HuH-7.5 (cell line): ENCODE measurements at places on chromosomes 13 and 19.

GRCh38 chr13:89832827-89833226, 1514.7 kb upstream of the MIR17HG start:
- DNase-seq = no peak

GRCh38 chr13:52767949-52768516, 28.4 kb upstream of the CNMD start:
- no peak for DNase-seq

DNA sequence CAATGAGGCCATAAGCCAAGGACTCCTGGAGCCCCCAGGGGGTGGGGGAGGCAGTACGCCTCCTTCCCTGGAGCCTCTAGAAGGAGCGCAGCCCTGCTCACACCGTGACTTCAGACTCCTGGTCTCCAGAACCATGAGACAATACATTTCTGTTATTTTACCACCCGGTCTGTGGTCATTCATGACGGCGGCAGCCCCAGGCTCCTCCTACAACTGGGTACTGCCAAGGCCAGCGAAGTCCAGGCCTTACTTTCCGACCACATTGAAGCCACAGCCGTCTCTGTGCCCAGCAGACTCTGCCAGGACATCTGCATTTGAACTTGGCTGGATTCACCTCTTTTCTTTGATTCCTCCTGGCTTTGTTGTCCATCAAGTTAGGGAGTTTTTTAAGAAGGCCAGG, 10.5 kb downstream of the GNG7 start:
- no peak for DNase-seq

DNA sequence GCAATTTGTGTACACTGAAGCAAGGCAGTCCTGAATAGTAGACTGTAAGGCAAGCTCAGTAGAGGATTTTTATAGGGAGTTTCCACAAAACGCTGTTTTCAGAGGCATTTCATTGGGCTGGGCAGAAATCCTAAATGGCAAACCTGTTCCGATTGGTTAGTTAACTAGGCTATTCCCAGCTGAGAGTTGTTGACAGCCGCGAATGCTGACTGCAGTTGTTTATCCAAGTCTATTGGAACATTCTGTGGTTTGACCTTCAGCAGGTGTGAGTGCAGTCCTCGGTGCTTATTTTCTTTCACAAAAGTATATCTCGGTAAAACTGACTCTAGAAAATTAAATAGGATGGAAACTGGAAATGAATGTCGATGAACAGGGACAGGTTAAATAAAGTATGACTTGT, 45.4 kb downstream of the TPT1 start:
- DNase-seq = no peak

- DNase-seq = no peak
Observed at GRCh38 chr13:40024967-40025714, 369.7 kb downstream of the COG6 start.

- DNase-seq = no peak
Observed at GRCh38 chr13:84481958-84482357, 599.7 kb upstream of the SLITRK1 start.

GRCh38 chr19:46497773-46498172, 2.1 kb upstream of the PNMA8B start:
- DNase-seq = no peak

GRCh38 chr19:18282021-18282787, 782 bp upstream of the JUND start:
- DNase-seq = no peak

DNA sequence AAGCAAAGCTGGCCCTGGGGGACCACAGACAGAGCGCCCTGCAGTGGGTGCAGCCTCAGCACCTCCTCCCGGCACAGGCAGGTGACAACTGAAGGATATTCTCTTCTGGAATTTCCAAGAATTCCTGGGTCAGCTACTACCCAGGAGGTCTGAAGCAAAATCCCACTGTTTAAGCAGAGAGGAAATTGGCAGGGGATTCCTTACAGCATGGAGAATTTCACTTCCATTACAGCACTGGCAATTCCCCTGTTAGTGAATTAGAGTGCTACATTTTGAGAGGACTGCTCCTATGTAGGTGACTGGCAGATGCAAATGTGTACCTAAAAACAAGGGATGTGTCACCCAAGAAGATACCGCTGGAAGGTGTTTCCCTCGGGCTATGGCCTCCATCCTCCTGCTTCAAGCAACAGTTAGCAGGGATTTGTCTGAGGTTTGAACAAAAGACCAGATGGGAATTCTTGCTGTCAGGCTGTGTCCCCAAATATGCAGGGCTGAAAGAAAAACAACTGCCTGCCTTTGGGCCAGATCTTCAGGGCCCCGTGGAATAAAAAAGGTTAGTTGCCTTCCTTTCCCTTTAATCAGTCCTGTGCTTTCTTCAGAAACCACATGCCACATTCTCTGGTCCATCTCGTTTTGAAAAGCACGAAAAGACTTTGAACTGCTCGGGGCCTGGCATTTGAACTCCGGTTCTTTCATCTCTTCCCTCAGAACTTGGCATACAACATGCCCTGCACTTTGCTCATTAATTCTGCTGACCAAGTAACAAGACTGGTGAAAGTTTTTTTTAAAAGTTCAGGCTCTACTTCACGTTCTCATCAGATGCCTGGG, 296.4 kb downstream of the DNAJC15 start:
- DNase-seq = no peak

GRCh38 chr19:33150852-33151518, 19.1 kb downstream of the WDR88 start:
- DNase-seq = no peak

GRCh38 chr13:94640721-94641120, 39.1 kb downstream of the GPR180 start:
- no peak for DNase-seq

DNA sequence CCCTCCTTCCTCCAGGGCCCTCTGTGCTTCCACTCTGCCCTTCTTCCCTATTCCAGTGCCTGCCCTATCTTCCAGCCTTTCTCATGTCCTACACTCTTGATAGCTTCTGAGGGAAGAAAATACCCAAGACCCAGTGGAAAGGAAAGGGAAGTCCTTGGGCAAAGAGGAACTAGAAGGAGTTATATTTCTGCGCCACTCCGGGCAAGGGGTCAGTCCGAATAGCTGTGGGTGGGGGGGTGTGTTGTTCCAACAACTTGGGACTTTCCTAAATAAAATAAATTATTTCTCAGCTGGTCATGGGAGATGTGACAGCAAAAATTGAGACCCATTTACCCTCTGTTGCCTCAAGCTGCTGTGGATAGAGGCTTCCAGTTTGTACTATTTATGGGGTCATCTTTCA, 23.2 kb downstream of the CABP5 start:
- no peak for DNase-seq

GRCh38 chr19:58572026-58572817, 913 bp downstream of the MZF1 start:
- no peak for DNase-seq

DNA sequence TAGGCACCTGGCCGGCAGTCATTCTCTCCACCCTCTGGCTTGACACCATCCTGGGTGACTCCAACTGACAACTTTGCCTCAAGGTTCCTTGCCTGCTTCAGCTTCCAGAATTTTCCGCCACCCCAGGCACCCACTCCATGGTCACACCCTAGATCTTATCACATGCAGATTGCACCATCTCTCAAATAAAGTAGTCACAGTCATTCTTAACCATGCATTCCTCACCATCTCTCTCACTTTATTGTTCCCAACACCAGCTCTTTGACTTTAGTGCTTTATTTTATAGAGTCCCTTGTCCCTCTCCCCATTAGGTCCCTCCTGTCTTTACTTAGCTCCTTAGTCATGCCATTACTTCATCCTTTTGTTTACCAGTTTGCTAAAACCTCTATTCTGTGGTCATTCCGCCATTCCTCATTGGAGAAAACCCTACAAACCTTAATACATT, 351.7 kb downstream of the SPRY2 start:
- no peak for DNase-seq

GRCh38 chr13:24747248-24748060, 16.5 kb upstream of the RNF17 start:
- DNase-seq = no peak

- no peak for DNase-seq
Observed at GRCh38 chr13:75391432-75392100, 90.4 kb downstream of the TBC1D4 start.

GRCh38 chr19:39103151-39103550, 19.0 kb downstream of the ACP7 start:
- no peak for DNase-seq

DNA sequence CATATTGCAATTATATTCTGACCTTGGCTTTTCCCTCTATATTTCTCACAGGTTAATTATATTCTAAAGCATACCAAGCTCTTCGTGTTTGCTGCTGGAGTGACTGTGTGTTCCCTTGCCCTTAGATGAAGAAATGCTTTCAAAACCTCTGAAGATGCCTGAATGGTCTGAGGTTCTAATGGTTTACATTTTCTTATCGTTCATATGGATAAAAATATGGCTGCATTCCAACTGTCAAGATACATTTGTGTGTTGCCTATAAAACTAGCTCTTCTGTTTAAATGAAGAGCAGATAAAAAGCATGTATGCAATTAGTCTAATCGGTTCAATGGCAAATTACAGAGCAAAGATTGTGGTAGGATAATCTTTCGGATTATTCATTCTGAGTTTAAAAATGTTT, 68.4 kb upstream of the ANKRD10 start:
- DNase-seq = no peak
